ENCODE measurements at places on chromosomes 3 and 15. TPM values are rescaled to one million over a fixed set of nuclear protein-coding genes. Genes with fewer than 3 reads are reported as not detected.

NR1I2 gene
- 0.20 TPM for total RNA-seq

ELL3 gene
- total RNA-seq = 11.6 TPM

FRMD4B gene
- 20.8 TPM for total RNA-seq

FRMD5 gene
- total RNA-seq = 4.9 TPM

UROC1 gene
- not detected for total RNA-seq

CHRNA7 gene
- total RNA-seq = 0.52 TPM

RBP2 gene
- total RNA-seq = not detected

CCRL2 gene
- total RNA-seq = not detected

All from renal cortical epithelial cell (primary cell).